PC-3 (cell line): ENCODE measurements at places on chromosomes 4 and X. TPM values are rescaled to one million over a fixed set of nuclear protein-coding genes. Genes with fewer than 3 reads are reported as not detected.

- no peak for DNase-seq
Measured at GRCh38 chrX:102883491-102883890, 53.6 kb upstream of the RAB40AL start.

DNA sequence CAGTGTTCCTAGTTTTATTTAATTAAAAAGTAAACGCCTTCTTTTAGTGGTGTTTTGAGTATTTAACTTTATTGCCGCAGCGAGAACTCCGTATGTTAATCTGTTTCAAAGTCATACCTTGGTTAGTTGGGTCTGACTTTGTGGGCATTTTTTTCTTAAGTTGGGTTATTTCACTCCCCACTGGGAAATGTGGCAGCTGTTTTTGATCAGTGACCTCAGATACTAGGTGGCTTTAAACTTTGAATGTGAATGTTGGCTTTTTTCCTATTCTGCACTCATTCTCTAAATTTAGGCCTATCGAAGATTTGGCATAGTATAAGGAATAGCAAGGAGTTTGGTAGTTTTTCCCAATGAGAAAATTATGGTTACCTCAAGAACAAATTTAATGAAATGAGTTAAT is 85.9 kb downstream of the FIP1L1 start:
- DNase-seq, result no peak

- no peak for DNase-seq
Measured at GRCh38 chr4:85780664-85781063, 305.7 kb downstream of the ARHGAP24 start.

DNA sequence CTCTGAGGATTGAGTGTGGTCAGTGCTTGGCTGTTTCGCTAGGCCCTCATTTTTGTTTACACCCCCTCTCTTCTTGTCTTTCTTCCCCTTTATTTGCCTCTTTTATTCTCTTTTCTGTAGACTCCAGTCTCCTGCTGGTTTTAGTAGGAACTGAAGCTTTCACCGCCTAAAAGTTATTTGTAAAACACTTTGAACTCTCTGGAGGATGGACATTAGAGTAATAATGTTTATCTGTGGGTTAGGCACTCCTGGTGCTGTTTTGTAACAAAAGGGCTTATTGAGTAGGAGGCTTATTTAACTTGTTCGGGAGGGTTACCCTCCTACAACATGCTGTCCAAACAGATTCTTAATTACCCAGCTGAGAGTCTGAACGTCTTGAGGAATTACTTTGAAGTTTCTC is 1.6 kb upstream of the ARHGAP10 start:
- peak; percentile 4 for DNase-seq

GRCh38 chrX:136733613-136734012 is 47.1 kb downstream of the ARHGEF6 start:
- DNase-seq, result no peak

GRCh38 chr4:151093203-151093602 is 6.2 kb upstream of the RPS3A start:
- no peak for DNase-seq

DNA sequence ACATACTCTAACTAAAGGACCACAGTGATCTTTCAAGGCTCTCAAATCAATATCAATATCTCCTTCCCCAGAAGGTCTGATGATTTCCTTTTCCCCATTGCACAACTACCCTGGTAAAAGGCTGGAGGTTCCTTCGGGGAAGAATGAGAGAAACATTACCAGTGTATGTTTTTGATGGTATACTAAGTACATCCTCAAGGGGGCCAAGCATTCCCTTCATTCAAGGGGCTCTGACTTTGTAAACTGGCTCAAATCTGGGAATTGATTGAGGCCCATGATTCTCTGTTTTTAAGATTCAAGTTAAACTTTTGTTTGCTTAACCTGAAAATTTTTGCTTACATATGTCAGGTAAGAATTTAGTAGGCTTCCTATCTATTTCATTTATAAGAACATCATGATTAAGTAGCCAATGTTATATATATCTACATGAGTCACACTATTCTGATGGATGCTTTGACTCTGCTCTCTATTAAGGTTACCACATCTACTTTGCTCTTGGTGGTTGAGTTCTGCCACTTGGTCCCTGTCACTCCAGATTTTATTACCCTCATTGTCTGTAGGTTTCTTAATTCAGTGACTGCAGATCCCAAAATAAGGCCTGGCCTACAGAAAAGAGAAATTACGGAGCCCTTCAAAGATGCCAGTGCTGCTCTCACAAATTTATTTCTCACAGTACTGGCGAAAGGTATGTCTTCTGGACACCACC is 16.4 kb upstream of the GUCY1B1 start:
- DNase-seq, result peak; percentile 8

DNA sequence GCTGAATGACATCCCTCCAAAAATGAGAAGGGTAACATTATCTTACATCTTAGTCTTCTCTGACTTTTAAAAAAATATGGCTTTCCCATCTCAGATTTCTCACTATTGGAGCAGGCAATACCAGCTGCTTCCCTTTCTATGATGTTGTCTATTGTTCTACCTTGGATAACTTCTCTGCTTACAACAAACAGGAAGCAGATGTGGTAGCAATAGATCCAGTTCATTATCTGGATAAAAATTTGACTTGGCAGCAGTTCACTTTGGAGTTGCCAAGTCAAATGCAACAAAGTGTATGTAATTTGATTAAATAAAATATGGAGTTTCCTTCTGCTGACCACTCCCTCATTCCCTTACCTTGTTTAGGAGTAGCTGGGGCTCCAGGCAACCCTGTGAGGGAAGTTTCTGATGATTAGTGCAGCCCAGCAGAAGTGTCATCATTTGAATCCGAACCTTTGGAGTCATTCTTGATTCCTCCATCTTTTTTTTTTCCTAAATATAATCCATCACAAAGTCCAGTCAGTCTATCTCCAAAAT is 72.0 kb upstream of the GPRIN3 start:
- DNase-seq, result no peak

- no peak for DNase-seq
Measured at GRCh38 chr4:185280608-185281007, 71.2 kb downstream of the SNX25 start.

SNCA gene
- 1.2 TPM in 1 of 2 replicates, not detected in the other for total RNA-seq

- DNase-seq, result peak; percentile 67
Measured at GRCh38 chr4:2805712-2806389, 13.0 kb downstream of the SH3BP2 start.

DNA sequence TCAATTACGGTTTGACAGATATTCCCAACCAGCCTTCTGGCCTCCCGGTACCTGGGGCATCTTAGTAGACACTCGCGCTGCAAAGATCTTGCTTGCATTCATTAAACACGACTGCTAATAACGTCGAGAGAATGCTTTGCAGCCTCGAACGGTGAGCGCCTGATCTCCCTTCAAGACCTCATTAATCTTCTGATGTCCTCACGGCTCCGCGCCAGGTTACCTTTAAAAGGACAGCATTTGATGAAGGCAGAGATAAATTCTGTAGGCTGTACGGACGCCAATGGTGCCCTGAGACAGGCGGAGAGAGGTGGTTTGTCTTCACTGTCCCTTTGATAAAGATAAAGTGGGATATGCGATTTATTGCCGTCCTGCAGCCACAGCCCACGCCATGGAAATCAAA is 64.2 kb downstream of the SHOX start:
- DNase-seq, result no peak

CXCL5 gene
- total RNA-seq, result 0.55 and 1.0 TPM in 2 replicates
